ENCODE measurements at places on chromosomes 5 and 9. TPM values are rescaled to one million over a fixed set of nuclear protein-coding genes. Genes with fewer than 3 reads are reported as not detected.

DNA sequence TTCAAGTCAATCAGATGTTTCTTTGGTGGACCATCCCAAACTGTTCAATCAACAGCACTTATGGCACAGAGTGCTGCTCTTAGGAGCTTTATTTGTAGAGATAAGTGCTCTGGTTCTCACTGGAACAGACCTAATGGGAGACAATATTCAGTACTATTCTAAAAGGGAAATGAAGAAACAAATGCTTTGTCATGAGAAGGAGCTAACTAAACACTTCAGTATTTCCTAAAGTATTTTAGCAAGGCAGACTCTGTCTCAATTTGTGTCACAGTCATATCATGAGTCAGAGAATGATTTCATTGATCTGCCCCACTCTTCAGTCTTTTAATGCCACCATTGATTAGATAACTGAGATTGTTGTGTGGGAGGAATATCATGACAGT is 175.3 kb downstream of the SLF1 start:
- no peaks in the 10 kb centered on the region for H3K36me3 ChIP-seq
- no peaks in the 10 kb centered on the region for H3K4me1 ChIP-seq
- no peaks in the 10 kb centered on the region for H3K27me3 ChIP-seq
- DNase-seq, result no peak
- H3K27ac ChIP-seq, result no peak overlapping the region

DNA sequence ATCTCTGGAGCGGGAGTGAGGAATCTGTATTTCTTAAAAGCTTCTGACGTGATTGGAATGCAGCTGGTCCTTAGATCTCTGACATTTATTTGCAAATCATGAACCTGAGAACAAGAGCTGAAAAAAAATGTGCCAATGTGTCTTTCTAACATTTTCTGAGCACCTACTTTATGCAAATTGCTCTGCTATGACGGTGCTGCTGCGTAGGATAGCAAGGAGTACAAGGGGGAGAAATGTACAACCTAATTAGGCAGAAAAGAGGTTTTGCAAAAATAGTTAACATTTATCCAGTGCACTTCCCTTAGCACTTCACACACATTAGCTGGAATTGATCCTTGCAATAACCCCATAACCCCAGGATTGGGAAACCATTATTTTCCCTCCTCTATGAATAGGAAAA is 357.5 kb downstream of the TLE4 start:
- H3K27ac ChIP-seq, result no peak overlapping the region
- H3K4me1 ChIP-seq, result peaks cover 1% of the 10 kb centered on the region
- H3K27me3 ChIP-seq, result no peaks in the 10 kb centered on the region
- H3K4me3 ChIP-seq, result no peak overlapping the region
- DNase-seq, result no peak

- H3K4me1 ChIP-seq, result peaks cover 29% of the 10 kb centered on the region
- H3K27me3 ChIP-seq, result peaks cover 8% of the 10 kb centered on the region
- peak overlapping the region; percentile 48 for H3K4me3 ChIP-seq
- DNase-seq, result peak; percentile 32
- H3K27ac ChIP-seq, result peak overlapping the region; percentile 60
Measured at GRCh38 chr5:173781816-173782670, 106.1 kb upstream of the CPEB4 start.

DNA sequence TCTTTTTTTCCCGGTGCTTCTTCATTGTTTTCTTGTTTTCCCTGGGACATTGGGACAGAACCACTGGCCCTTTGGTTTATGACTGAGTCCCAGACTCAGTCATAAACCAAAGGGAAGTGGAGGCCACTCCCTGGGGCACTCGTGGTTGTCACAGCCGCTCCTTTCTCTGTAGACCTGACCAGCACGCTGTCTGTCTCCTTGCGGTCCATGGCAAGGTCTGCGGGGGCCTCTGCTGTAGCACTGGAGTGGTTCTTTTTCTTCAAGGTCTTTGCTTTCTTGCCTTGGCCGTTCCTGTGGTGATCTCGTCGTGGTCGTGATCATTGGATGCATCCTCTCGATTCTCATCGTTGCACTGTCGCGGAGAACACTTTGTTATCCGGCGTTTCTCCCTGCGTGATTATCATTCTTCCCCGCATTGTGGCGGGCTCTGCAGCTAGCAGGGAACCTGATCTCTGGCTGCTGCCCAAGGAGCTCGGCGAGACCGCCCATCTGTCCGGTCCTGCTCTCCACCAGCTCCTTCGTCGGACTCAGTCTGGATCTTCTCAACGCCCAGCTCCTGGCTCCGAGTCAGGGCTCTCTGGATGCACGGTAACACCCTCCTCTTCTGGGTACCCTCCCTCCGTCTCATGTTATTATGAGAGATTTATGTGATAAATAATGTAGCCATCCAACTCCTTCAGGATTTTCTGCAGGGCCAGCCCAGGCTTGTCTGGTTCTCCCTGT is 43.5 kb upstream of the MPDZ start:
- H3K27ac ChIP-seq, result no peak overlapping the region
- DNase-seq, result no peak
- peaks cover 8% of the 10 kb centered on the region for H3K36me3 ChIP-seq
- no peaks in the 10 kb centered on the region for H3K4me1 ChIP-seq
- H3K27me3 ChIP-seq, result peaks cover 2% of the 10 kb centered on the region

GRCh38 chr5:160352308-160352707 is 18.1 kb downstream of the C1QTNF2 start:
- no peaks in the 10 kb centered on the region for H3K36me3 ChIP-seq
- no peak overlapping the region for H3K4me3 ChIP-seq
- no peak for DNase-seq
- peaks cover 7% of the 10 kb centered on the region for H3K4me1 ChIP-seq
- H3K27me3 ChIP-seq, result peaks cover 2% of the 10 kb centered on the region

- no peak overlapping the region for H3K4me3 ChIP-seq
- no peak overlapping the region for H3K27ac ChIP-seq
Measured at GRCh38 chr5:180471866-180472265, 22.3 kb upstream of the CNOT6 start.

DNA sequence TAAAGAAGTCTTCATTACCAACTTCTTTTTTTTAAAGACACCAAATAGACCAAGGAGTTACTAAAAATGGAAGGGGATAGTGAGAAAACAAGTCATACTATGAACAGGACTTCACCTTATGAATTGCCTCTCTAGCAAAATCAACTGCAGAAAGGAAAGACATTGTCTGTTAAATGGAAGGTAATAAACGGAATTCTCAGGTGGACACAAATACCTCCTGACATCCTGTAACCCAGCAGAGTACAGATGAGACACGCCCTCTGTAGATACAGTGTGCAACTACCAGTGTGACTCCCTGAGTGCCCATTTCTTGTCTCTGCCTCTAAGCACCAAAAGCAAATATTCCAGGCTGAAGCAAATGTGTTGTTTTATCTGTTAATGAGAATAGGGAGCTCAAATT is 12.2 kb upstream of the PLPP1 start:
- H3K4me1 ChIP-seq, result no peaks in the 10 kb centered on the region
- peaks cover 4% of the 10 kb centered on the region for H3K27me3 ChIP-seq
- H3K4me3 ChIP-seq, result no peak overlapping the region
- no peak overlapping the region for H3K27ac ChIP-seq

- DNase-seq, result no peak
- no peak overlapping the region for H3K27ac ChIP-seq
- no peaks in the 10 kb centered on the region for H3K4me1 ChIP-seq
- H3K4me3 ChIP-seq, result no peak overlapping the region
- peaks cover 2% of the 10 kb centered on the region for H3K27me3 ChIP-seq
- H3K36me3 ChIP-seq, result no peaks in the 10 kb centered on the region
Measured at GRCh38 chr9:35424356-35425352, 65.3 kb upstream of the RUSC2 start.

DNA sequence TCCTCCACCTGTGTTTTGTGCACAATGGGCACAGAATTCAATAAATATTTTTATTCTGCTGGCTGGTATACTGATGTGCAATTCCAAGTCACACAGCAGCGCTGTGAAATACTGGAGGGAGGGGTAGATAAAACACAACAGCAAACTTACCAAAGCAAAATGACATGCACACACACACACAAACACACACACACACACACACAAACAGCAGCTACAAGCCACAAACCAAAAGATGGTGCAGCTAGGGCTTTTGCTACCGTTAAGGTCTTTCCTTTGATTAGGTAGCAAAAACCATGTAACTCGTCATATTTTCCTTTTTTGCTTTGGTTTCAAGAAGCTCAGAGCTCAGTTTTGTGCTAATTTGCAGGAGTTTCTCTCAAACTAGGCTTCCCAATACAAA is 1.8 kb upstream of the TBCA start:
- no peak overlapping the region for H3K4me3 ChIP-seq
- peaks cover 17% of the 10 kb centered on the region for H3K4me1 ChIP-seq
- H3K27me3 ChIP-seq, result peaks cover 3% of the 10 kb centered on the region
- no peak for DNase-seq

DNA sequence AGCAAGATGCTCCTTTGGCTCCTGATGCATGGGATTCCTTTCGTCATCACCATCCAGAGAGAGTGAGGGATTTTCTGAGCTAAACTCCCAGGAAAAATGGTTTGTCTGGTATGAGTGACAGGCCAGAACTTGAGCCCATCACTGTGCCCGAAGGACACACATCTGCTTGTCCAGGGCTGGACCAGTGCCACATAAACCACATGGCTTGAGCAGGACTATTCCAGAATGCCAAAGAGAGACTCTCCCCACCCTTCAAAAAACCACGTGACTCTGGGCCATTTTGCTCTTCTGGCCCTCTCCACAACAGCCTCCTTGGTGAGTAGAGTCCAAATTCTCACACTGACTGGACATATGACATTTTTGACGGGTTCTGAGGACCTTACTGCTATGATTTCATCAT is 46.4 kb upstream of the SHC3 start:
- no peak for DNase-seq
- peaks cover 4% of the 10 kb centered on the region for H3K36me3 ChIP-seq
- no peaks in the 10 kb centered on the region for H3K27me3 ChIP-seq
- no peak overlapping the region for H3K27ac ChIP-seq
- H3K4me3 ChIP-seq, result no peak overlapping the region
- peaks cover 6% of the 10 kb centered on the region for H3K4me1 ChIP-seq

GRCh38 chr5:169583101-169583423 is 511 bp upstream of the SPDL1 start:
- H3K4me1 ChIP-seq, result peaks cover 9% of the 10 kb centered on the region
- no peak for DNase-seq
- peak overlapping the region; percentile 56 for H3K27ac ChIP-seq
- H3K4me3 ChIP-seq, result peak overlapping the region; percentile 88

GRCh38 chr5:92640340-92640739 is 940.7 kb downstream of the NR2F1-AS1 start:
- no peak overlapping the region for H3K4me3 ChIP-seq
- H3K36me3 ChIP-seq, result no peaks in the 10 kb centered on the region
- no peak for DNase-seq
- H3K27ac ChIP-seq, result no peak overlapping the region
- no peaks in the 10 kb centered on the region for H3K27me3 ChIP-seq

- peaks cover 1% of the 10 kb centered on the region for H3K4me1 ChIP-seq
- DNase-seq, result no peak
- no peaks in the 10 kb centered on the region for H3K36me3 ChIP-seq
- H3K27ac ChIP-seq, result no peak overlapping the region
- H3K27me3 ChIP-seq, result no peaks in the 10 kb centered on the region
Measured at GRCh38 chr5:111337688-111338087, 113.5 kb downstream of the CAMK4 start.

GRCh38 chr9:12494411-12494810 is 198.8 kb upstream of the TYRP1 start:
- no peak overlapping the region for H3K4me3 ChIP-seq
- no peaks in the 10 kb centered on the region for H3K36me3 ChIP-seq
- no peak for DNase-seq
- H3K27ac ChIP-seq, result no peak overlapping the region
- H3K4me1 ChIP-seq, result no peaks in the 10 kb centered on the region

DNA sequence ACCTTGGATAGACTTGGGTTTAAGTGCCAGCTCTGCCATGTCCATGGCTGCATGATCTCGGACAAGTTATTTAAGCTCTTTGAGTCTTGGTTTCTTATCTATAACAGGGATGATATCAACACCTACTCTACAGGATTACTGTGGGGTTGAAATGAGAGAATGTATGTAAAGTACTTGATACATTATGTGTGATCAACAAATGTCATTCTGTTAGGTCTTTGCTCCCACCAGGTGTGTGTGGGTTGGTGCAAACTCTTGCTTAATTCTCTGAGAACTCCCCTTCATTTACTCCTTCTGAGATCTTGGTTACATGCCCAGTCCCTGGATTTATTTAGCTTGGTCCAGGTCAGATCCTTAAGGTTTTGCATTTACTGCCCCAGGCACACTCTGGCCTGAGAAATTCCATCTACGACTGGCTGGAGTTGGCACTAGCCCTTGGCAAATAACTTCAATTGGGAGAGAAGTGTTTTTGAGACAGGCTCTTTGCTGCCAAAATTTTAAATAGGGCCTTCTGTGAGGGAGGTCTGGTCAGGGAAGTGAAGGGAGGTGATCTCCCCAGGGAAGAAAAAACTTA is 63.5 kb upstream of the KLF9 start:
- no peaks in the 10 kb centered on the region for H3K27me3 ChIP-seq
- no peaks in the 10 kb centered on the region for H3K36me3 ChIP-seq
- H3K27ac ChIP-seq, result no peak overlapping the region
- H3K4me1 ChIP-seq, result peaks cover 4% of the 10 kb centered on the region
- no peak for DNase-seq

The NLN gene
- 94.0 TPM for total RNA-seq

The GPX3 gene
- total RNA-seq, result 20.4 TPM

The INSL4 gene
- total RNA-seq, result not detected

The SHC3 gene
- 0.83 TPM for total RNA-seq

The ARAP3 gene
- total RNA-seq, result 8.6 TPM

The C9orf153 gene
- 0.27 TPM for total RNA-seq

The CLIC3 gene
- not detected for total RNA-seq

The ASPN gene
- not detected for total RNA-seq

The PRSS3 gene
- total RNA-seq, result not detected

The TMC1 gene
- not detected for total RNA-seq
